ENCODE measurements at places on chromosomes 12 and 14. TPM values are rescaled to one million over a fixed set of nuclear protein-coding genes. Genes with fewer than 3 reads are reported as not detected.
A peak's percentile ranks its signal among the peaks of the same experiment; 100 is the strongest.

GRCh38 chr14:61213920-61214319, 67.2 kb downstream of the TMEM30B start:
- DNase-seq = no peak
- H3K27me3 ChIP-seq = no peaks in the 10 kb centered on the region
- H3K4me1 ChIP-seq = peaks cover 27% of the 10 kb centered on the region
- H3K4me3 ChIP-seq = no peak overlapping the region

GRCh38 chr14:54854181-54854580, 48.4 kb downstream of the GCH1 start:
- no peak overlapping the region for H3K27ac ChIP-seq
- no peak for DNase-seq
- H3K4me3 ChIP-seq = no peak overlapping the region
- no peaks in the 10 kb centered on the region for H3K36me3 ChIP-seq
- H3K27me3 ChIP-seq = no peaks in the 10 kb centered on the region

GRCh38 chr12:8846305-8846704, 23.9 kb downstream of the A2ML1 start:
- H3K27me3 ChIP-seq = no peaks in the 10 kb centered on the region
- H3K36me3 ChIP-seq = no peaks in the 10 kb centered on the region
- no peak for DNase-seq
- peaks cover 11% of the 10 kb centered on the region for H3K4me1 ChIP-seq
- H3K27ac ChIP-seq = no peak overlapping the region
- H3K4me3 ChIP-seq = no peak overlapping the region

DNA sequence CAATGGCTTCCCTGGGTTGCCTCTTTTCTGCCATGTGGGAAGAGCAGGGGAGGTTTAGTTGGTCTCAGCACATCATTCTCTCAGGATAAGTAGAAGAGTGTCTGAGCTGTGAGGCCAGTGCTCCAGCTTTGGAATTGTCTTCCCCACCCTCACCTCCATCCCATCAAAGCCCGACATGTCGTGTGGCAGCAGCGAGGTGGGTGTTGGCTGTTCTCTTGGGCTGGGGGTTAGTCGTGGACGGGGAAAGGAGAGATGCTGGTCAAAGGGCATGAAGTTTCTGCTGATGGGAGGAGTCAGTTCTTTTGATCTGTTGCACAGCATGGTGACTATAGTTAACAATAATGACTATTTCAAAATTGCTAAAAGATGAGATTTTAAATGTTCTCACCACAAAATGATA, 404.2 kb downstream of the TMEM121 start:
- no peak for DNase-seq
- H3K4me3 ChIP-seq = no peak overlapping the region
- no peaks in the 10 kb centered on the region for H3K4me1 ChIP-seq

GRCh38 chr12:57898308-57898970, 42.9 kb upstream of the ATP23 start:
- H3K36me3 ChIP-seq = no peaks in the 10 kb centered on the region
- H3K27ac ChIP-seq = peak overlapping the region; percentile 93
- no peak for DNase-seq
- no peak overlapping the region for H3K4me3 ChIP-seq
- no peaks in the 10 kb centered on the region for H3K27me3 ChIP-seq

DNA sequence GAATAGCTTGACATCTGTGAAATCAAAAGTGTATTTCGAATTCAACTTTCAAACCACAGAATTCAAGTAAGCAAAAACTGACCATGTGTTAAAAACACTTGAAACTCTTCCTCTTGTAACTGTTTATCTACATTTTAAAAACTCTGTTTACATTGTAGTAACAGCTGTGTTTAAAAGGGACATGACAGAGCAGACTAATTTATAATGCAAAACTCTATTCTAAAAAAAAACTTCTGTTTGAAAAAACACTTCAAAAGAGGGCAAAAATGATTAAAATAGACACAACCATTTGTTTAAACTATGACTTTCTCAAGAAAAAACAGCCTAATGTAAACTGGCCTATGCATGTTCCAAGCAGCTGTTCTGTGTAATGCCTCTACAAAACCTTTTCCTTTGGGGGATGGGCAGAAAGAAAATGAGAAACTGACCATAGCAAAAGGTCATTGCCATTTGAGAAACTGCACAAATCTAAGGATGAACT, 149.1 kb upstream of the HMGA2 start:
- H3K27me3 ChIP-seq = no peaks in the 10 kb centered on the region
- no peak overlapping the region for H3K27ac ChIP-seq
- H3K4me3 ChIP-seq = no peak overlapping the region
- DNase-seq = no peak

DNA sequence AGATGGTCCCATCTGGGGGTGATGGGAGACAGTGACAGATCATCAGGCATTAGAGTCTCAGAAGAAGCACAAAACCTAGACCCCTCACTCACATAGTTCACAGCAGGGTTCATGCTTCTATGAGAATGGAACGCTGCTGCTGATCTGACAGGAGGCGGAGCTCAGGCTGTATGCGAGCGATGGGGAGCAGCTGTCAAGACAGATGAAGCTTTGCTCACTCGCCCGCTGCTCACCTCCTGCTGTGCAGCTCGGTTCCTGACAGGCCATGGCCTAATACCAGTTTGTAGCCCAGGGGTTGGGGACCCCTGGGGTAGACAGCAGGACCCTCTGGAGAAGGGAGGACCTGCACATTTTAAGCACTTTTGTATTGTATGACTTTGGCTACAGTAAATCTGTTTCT, 111.2 kb downstream of the LGMN start:
- no peak overlapping the region for H3K4me3 ChIP-seq
- no peak overlapping the region for H3K27ac ChIP-seq
- H3K27me3 ChIP-seq = no peaks in the 10 kb centered on the region
- H3K4me1 ChIP-seq = no peaks in the 10 kb centered on the region

DNA sequence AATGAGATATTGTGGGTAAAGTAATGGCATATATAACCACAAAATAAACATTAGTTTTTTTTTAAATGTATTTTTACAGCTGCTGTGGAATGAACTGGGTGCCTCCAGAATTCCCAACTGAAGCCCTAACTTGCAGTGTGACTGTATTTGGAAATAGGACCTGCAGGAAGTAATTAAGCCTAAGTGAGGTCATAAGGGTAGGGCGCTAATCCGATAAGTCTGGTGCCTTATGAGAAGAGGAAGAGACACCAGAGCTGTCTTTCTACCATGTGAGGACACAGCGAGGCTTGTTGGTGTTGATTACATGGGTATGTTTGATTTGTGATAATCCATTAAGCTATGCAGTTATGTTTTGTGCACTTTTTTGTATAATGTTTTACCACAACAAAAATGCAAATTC, 136.8 kb downstream of the TPH2 start:
- H3K4me1 ChIP-seq = no peaks in the 10 kb centered on the region
- H3K27me3 ChIP-seq = no peaks in the 10 kb centered on the region
- H3K27ac ChIP-seq = no peak overlapping the region

DNA sequence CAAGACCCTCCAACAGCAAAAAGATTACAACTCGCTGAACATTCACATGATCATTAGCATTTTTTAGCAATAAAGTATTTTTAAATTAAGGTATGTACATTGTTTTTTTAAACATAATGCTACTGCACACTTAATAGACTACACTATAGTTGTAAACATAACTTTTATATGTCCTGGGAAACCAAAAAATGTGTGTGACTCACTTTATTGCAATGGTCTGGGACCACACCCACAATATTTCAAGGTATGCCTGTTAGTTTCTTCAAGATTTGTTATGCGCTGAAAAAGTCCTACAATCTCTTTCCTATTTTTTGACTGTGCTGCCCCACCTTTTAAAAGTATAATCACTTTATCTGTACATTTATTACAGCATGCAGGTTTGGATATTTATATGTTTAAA, 30.4 kb upstream of the PCNX4 start:
- H3K27ac ChIP-seq = no peak overlapping the region
- no peaks in the 10 kb centered on the region for H3K36me3 ChIP-seq

Gene FAM186B
- 0.42 TPM for total RNA-seq

Gene SLC25A47
- not detected for total RNA-seq

GRCh38 chr14:26929361-26929760, 331.5 kb upstream of the NOVA1 start:
- DNase-seq = no peak
- no peaks in the 10 kb centered on the region for H3K4me1 ChIP-seq

Gene SMCO2
- not detected for total RNA-seq

DNA sequence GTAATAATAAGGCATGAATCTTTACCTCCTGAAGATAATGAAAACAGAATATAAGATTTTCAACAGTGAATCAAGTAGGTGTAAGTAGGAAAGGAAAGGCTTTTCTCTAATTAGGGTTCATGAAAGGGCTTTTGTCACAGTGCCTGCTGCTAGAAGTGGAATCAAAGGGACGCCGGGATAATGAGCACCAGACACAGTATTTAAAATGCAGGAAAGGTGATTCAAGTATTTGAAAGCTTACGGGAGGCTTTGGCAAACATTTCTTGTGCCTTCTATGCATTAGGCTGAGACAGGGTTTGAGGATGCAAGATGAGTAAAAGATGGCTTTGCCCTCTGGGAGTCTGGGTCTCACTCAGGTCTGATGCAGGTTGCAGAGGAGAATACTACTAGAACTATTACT, 70.5 kb upstream of the ANO4 start:
- no peak for DNase-seq
- H3K27ac ChIP-seq = no peak overlapping the region
- H3K27me3 ChIP-seq = no peaks in the 10 kb centered on the region
- H3K4me3 ChIP-seq = no peak overlapping the region
- no peaks in the 10 kb centered on the region for H3K4me1 ChIP-seq

DNA sequence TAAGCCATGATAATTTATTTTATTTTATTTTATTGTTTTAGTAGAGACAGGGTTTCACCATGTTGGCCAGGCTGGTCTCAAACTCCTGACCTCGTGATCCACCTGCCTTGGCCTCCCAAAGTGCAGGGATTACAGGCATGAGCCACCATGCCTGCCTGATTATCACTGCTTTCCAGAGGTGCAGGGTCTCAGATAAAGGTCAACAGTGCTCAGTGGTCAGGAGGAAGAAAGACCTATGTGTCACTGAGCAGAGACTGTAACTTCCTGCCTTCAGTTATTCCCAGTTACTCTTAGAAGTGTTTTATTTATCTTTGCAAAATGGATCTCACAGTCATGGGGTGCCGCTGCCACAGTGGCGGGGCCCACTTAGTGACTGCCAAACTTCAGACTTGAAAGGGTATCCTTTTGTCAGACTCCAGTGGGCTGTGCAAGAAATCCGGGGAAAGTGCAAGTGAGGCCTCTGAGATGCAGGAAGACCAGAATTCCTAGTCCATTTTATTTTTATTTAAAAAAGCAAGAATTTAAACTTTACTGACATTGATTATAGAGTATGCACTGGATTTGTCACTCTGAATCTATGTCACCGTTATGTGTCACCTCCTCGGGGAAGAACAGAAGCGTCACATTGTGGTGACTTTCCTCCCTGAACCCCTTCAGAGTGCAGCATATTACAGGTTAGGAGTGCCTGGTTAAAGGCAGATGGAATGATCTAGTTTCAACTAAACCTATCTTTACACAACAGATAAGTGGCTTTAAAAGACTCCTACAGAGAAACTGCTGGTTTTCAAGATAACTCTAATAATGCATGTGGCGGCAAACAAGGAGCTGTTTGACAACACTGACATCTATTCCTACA, 59.1 kb upstream of the BICD1 start:
- no peak overlapping the region for H3K27ac ChIP-seq
- no peaks in the 10 kb centered on the region for H3K27me3 ChIP-seq
- H3K4me1 ChIP-seq = no peaks in the 10 kb centered on the region
- H3K4me3 ChIP-seq = no peak overlapping the region
- H3K36me3 ChIP-seq = no peaks in the 10 kb centered on the region

DNA sequence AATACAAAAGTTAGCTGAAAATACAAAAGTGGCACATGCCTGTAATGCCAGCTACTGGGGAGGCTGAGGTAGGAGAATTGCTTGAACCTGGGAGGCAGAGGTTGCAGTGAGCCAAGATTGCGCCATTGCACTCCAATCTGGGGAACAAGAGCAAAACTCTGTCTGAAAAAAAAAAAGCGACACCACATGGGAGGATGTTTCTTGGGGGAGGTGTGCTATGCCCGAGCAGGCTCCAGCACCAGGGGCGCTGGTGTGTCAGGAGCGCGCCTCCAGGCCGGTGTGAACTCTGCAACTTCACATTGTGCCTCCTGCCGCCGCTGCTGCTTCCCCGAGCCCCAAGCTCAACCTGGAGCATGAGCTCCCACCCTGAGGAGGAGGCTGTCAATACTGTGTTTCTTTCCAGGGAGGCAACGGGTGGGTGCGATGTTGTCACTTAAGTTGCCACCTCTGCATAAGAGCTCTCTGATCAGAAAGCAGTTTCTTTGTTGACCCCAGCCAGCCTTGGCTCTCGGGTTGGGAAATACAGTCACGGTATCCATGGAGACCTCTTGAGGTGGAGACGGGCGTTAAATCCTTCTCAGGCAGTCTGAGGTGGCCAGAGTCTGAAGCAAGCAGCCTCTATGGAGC, 18.9 kb downstream of the DEGS2 start:
- DNase-seq = no peak
- no peak overlapping the region for H3K4me3 ChIP-seq
- no peaks in the 10 kb centered on the region for H3K27me3 ChIP-seq

- H3K4me3 ChIP-seq = peak within 1 kb of the TSS; percentile 52
- no peaks in the 10 kb centered on the region for H3K36me3 ChIP-seq
- DNase-seq = no peak
- H3K4me1 ChIP-seq = peaks cover 12% of the 10 kb centered on the region
- peak within 1 kb of the TSS; percentile 96 for H3K27ac ChIP-seq
- no peaks in the 10 kb centered on the region for H3K27me3 ChIP-seq
Measured at GRCh38 chr14:91113829-91114078, at the start of gene DGLUCY. DGLUCY (plus strand) TSS chr14:91114073; CDS start chr14:91160295, 46,222 bp downstream.

DNA sequence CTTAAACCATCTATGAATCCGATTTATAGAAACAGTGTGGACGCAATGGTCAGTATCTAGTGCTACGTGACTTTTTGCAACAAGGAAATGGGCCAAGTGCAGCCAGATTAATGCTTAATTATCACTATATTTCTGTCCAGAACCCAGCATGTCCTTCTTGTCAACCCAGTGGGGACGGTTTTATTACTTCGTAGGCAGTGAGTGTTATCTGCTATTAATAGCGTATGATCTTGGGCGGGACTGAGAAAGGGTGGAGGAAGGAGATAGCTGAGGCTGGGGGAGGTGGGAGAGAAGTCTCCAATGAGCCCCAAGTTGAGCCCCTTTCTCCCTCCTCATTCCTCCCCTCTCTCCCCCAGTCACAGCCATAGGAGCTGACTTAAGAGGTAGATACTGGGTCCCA, 59.7 kb upstream of the FAM222A start:
- DNase-seq = no peak
- H3K4me3 ChIP-seq = no peak overlapping the region
- H3K4me1 ChIP-seq = no peaks in the 10 kb centered on the region
- H3K27me3 ChIP-seq = peaks cover 18% of the 10 kb centered on the region
- no peak overlapping the region for H3K27ac ChIP-seq

Gene APOF
- total RNA-seq = not detected

Measured in tibial nerve (tissue), 4 donors.